GM19239 (cell line): ENCODE measurements at places on chromosomes 12 and 14.

DNA sequence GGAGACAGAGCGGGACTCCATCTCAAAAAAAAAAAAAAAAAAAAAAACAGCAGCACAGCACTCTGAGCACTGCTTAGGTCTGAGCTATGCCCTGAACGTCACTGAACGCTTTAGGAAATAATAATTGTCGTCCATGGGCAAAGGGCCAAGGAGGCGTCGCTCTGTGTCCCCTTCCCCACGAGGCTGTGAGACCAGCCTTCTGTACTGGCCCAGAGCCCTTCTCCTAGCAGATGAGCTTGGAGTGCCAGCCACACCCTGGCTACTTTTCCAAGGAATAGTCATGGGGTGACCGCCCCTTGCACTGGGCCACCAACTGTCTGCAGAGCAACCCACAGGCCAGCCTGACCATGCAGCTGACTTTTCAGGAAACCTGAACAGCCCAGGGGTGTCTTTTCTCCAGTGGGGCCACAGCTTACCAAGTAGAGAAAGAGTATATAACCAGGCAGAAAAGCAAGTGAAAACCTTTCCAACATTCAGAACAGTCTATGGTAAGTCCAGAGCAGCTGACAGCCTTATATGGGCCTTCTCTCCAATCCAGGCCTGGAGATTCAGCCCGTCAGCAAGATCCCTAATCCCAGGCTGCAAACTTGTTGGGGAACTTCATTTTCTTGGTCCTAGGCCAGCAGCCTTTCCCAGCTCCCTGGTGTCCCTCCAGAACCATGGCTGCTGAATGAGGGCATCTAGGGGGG is 28.5 kb downstream of the CD9 start:
- DNase-seq: no peak

DNA sequence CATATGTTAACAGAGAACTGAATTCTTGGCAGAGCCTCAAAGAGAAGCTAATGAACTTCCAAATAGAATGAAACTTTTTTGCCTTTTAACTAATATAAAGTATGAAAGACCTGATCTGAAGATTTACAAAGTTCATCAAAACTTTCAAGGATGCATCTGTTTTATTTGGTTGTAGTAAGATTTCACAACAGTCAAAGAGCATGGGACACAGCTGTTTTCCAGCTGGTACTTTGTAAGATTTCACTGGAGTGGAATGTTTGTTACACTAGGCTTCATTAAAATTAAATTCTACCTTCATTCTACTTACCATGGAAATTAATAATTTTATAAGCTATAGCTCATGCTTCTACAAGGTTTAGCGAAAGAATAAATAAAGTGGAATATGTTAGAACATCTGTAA is 351.2 kb downstream of the SLC6A15 start:
- no peak for DNase-seq

GRCh38 chr12:114439261-114439683 is 33.3 kb upstream of the TBX5 start:
- DNase-seq: no peak

DNA sequence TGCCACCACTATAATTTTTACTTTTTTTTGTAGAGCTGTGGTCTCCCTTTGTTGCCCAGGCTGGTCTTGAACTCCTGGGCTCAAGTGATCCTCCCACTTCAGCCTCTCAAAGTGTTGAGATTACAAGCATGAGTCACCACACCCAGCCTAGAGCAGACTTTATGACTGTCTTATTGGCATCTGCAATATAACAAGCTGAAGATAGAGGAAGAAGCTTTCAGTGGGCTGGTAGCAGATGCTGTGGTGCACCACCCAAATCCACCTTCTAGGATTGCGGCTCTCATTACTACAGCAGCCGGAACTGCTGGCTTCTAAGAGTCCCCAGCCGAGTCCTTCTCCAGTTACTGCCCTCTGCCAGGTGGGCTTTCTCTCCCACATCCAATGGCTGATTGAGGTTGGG is 7.6 kb upstream of the STK38L start:
- DNase-seq: no peak

DNA sequence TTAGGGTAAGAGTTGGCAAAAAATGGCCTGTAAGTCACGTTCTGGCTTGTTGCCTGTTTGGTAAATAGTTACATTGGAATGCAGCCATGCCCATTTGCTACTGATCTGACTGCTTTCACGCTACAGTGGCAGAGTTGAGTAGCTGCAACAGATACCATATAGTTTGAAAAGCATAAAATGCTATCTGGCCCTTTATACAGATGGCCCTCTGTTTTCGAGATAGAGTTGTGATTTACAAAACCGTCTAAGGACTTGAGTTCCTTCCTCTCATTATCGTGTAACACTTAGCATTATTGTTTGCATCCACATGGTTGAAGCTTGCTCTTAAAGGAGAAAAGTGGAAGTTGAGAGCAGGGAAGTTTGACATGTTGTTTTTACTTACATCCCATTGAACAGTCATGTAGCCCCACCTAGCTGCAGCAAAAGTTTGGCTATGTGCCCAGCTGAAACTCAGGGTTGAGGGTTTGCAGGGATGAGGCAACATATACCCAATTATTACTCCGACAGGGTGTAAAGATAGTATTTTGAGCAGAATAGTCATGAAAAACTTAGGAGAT is 11.3 kb upstream of the SCFD1 start:
- no peak for DNase-seq

- no peak for DNase-seq
Measured at GRCh38 chr14:76640923-76641395, 120.3 kb upstream of the VASH1 start.

- DNase-seq: no peak
Measured at GRCh38 chr12:132161036-132161781, 17.0 kb downstream of the NOC4L start.
